RPMI8226 (cell line): ENCODE measurements at places on chromosomes 13 and 19.

GRCh38 chr19:40147338-40147692 is 43.9 kb upstream of the MAP3K10 start:
- DNase-seq, result no peak

DNA sequence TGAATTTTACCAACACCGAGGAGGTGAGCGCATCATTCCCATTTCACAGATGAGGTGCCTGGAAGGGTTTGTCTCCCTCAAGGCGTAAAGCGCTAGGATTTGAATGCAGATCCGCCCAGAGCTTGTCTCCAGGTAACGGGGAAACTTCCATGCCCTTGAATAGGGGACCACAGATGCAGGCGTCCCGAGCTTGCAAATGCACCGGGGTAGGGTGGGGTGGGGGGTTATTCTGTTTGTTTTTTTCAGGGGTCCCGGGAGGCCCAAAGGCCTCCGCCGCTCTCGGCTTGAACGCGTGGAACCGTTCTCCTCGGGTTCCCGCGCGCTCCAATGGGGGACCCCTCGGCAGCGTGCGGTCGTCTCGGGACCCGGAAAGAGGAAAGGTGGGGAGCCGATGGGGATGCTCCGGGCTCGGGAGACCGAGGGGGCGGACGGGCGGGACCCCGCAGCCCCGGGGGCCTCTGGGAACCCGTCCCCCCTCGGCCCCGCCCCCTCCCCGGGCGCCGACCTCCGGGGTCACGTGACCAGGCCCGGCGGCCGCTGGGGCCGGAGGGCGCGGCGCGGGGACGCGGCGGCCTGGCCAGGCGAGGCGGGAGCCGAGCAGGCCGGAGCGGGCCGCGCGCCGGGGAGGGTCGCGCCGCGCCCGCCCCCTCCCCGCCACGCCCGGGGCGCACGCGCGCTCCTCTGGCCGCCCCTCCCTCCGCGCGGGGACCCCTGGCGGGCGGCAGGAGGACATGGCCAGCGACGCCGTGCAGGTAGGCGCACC is at the start of gene PKN1:
Gene PKN1, plus strand, starts transcription at position 516 of the 763 bp plus-strand sequence. Its CDS starts 216 bp downstream, at position 732.
- peak; percentile 71 for DNase-seq

DNA sequence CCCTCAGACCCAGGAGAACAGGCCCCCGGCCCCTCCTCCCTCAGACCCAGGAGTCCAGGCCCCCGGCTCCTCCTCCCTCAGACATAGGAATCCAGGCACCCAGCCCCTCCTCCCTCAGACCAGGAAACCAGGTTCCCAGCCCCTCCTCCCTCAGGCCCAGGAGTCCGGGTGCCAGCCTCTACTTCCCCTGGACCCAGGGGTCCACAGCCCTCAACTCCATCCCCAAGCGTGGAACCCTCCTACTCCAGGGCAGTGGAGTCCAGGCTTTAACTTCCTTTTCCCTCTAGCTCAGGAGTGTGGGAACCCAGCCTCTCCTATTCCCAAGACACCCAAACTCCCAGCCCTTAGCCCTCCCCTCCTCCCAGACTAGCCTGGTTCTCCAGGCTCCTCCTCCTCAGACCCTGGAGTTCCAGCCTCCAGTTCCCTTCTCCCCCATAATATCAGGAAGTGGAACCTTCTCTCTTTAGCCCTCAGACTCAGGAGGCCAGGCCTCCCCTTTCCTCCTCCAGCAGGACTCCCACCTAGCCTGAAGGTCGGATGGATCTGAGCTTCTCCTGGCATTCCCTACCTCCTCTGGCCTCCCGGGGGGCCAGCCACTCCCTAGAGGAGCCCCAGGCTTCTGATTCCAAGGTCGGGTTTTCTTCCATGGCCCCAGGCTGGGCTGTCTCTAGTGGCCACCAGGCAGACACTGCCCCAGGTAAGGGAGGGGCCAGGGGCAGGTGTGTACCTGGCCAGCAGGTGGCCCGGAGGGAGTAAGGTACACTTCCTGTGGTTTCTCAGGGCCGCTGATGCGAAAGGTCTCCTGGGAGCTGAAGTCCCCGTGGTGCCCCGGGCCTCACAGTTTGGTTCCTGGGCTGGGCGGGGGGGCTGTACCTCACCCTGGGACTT is at the start of gene TMC4:
Gene TMC4, minus strand, starts transcription at position 690 of the 888 bp plus-strand sequence. Its CDS starts 43 bp downstream, at position 647.
- peak; percentile 85 for DNase-seq

GRCh38 chr13:49532593-49532992 is 36.8 kb downstream of the PHF11 start:
- DNase-seq, result no peak

GRCh38 chr19:20928371-20928770 is 5.3 kb downstream of the ZNF85 start:
- no peak for DNase-seq

DNA sequence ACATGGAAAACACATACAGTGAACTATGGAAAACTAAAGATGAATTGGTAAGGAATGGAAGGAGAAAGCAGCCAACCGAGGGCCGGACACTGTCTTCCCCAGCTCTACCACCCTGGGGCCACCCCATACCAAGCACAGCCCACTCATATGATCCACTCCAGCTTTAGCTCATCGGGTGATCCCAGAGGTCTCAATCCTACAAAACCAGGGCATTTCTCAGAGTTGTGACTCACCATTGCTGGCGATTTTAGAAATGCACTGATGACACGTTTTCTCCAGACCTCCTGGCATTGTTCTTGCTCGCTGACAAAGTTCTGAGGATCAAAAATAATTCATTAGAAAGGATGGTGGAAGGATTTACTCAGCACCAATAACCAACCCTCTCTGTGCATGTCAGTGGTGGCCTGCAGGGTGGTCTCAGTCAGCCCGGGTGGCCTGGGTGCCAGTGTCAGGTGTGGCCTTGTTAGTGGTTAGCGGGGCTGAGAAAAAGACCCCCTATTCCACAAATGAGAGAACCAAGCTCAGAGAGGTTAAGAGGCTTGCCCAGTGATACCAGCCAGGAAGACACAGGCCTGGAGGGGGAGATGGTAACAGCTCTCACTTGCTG is 6.6 kb downstream of the TMEM272 start:
- DNase-seq, result no peak

DNA sequence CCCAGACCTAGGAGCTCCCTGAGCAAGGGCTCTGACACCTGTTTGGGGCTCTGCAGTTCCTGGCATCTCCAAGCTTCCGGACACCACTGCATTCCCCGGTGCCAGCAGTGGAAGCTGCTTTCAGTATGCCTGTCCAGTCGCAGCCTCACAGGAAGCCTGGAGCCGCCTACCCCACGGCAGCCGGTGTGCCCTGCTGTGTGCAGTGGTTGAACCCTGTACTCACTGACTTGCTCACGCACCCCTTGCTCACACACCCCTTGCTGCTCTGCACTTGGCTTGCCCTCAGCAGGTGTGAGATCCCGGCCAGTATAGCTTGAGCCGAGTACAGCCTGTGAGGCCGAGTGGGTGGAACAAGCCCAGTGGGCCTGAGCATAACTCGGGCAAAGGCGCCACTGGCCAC is 70.3 kb downstream of the PIBF1 start:
- DNase-seq, result no peak

GRCh38 chr19:3289971-3290569 is 65.6 kb downstream of the CELF5 start:
- peak; percentile 36 for DNase-seq

DNA sequence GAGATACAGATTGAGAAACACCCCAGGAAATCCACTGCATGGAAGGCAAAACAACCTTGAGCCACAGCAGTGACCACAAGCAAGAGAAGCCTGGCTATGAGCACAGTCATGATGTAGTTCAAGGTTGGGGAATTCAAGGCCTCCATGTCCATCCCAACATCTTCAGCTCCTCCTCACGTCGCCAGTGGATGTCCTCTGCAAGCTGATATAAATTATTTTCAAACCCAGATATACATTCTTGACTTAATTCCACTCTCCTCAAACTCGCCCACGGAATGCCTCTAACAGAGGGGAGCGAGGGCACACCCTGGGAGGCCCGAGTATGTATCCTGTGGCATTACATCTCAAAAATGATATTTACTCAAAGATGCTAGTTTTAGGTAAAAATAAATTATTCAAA is 105.5 kb downstream of the SHISA2 start:
- no peak for DNase-seq

DNA sequence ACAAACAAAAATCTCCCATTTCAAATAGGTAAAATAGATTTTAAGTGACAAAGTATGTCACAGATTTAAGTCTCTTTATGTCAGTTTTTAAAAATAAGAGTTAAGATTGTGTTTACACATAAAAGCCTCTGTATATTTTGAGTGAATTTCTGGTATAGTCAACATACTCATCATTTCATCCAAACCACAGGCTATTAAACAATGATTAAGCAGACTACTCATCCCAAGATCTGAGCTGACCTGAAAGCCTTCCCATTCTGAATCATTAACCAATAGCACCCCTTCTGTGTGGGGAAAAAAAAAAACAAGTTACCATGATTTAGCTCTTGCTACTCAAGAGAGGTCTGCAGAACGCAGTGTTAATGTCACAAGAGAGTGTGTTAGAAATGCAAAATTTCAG is 284.4 kb upstream of the NBEA start:
- no peak for DNase-seq

- no peak for DNase-seq
Observed at GRCh38 chr13:78152415-78152814, 233.8 kb upstream of the EDNRB start.

- DNase-seq, result no peak
Observed at GRCh38 chr19:41218615-41219507, at the start of gene AXL. AXL (plus strand) TSS chr19:41219223; CDS start chr19:41219393, 170 bp downstream.

GRCh38 chr19:5804516-5805461 is at the start of gene NRTN:
NRTN (plus strand) TSS chr19:5805067; CDS start chr19:5824166, 19,099 bp downstream.
- DNase-seq, result peak; percentile 70

GRCh38 chr13:30581582-30581981 is 36.1 kb upstream of the USPL1 start:
- peak; percentile 35 for DNase-seq

DNA sequence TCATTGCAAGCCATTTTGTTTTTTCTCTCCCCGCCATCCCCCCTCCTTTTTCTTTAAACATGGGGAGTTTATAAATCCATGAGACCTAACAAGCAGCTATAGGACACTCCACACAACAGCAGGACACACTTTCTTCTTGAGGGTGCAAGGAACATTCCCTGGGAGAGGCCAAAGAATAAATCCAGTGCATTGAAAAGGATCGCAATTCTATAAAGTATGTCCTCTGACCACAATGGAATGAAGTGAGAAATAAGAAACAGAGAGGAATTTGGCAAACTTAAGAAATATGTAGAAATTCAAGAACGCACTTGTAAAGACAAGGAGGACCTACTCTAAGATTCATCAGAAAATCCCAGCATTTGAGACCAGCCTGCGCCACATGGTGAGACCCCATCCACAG is 11.9 kb downstream of the KLF2 start:
- DNase-seq, result no peak

DNA sequence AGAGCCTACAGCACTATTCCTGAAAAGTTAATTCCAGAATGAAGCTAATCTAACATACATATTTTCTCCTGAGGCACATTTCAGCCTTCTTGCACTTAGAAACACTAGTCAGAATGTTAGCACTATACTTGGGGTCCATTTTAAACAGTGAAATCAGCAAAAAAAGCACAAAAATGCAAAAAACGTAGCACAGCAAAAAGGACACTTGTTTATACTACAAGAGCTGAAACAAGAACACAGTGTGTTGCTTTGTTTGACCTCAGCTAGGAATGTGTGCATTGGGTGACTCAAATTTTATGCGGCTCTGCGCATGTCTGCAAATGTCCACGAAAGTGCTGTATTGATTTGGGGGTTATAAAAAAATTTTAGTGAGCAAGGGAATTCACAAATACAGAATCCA is 226.2 kb downstream of the KCNRG start:
- no peak for DNase-seq

DNA sequence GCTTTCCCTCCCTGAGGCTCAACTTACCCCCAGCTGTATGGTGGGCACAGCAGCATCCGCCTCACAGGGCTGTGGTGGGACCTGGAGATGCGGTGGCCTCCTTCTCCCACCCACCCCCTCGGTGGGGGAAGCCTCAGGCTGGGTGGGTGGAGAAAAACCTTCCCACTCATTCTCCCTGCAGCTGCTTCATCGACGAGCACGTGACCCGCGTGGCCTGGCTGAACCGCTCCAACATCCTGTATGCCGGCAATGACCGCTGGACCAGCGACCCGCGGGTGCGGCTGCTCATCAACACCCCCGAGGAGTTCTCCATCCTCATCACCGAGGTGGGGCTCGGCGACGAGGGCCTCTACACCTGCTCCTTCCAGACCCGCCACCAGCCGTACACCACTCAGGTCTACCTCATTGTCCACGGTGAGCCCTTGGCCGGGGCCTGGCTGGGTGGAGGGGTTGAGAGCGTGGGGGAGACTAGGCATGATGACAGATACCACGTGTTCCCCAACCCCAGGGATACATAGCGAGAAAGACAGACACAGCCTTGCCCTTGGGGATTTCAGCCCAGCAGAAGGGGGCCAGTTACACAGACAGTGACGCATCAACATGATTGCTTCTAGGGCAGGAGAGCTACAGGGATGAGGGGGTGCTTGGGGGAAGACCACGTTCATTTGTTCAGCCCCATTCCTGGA is 12.2 kb downstream of the IGLON5 start:
- no peak for DNase-seq

- DNase-seq, result no peak
Observed at GRCh38 chr13:99465454-99465853, 35.8 kb upstream of the TM9SF2 start.

GRCh38 chr13:26449063-26449848 is 108.2 kb upstream of the WASF3 start:
- no peak for DNase-seq

GRCh38 chr13:107736170-107736569 is 479.2 kb downstream of the LIG4 start:
- DNase-seq, result no peak

DNA sequence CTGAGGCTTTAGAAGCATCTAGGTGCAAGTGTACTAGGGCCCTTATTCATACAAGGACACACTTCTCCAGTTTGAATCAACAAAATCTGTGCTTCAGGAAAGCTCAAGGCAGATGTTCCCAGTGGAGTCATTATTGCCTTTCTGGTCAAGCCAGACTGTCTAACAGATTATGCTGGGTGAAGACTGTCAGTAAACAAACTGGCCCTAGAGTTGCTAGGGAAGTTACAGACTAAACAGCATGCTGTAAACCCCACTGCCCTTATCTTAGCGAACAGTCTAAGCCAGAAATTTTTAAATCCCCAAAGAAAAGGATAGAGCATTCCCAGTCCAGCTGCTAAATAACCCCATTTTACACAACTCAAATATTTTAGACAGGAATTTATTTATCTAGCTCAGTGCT is 1701.3 kb upstream of the PRR20A start:
- DNase-seq, result no peak

DNA sequence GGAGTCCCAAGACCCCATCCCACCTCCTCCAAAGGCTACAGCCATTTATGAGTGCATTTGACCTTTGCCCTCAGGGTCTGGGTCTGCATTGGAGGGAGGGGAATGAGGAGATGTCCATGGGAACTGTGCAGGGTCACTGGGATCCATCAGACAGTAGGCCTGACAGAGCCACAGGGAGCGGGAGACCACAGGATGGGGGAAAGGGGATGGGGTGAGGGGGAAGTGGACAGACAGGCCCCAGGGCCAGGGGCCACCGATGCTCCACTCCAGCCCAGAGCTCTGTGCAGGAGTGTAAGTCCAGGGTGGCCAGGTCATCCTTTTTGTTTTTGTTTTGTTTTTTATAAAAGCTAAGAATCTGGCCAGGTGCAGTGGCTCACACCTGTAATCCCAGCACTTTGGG is 82.5 kb downstream of the CHST8 start:
- no peak for DNase-seq
